ENCODE measurements at places on chromosomes 5 and 9.

DNA sequence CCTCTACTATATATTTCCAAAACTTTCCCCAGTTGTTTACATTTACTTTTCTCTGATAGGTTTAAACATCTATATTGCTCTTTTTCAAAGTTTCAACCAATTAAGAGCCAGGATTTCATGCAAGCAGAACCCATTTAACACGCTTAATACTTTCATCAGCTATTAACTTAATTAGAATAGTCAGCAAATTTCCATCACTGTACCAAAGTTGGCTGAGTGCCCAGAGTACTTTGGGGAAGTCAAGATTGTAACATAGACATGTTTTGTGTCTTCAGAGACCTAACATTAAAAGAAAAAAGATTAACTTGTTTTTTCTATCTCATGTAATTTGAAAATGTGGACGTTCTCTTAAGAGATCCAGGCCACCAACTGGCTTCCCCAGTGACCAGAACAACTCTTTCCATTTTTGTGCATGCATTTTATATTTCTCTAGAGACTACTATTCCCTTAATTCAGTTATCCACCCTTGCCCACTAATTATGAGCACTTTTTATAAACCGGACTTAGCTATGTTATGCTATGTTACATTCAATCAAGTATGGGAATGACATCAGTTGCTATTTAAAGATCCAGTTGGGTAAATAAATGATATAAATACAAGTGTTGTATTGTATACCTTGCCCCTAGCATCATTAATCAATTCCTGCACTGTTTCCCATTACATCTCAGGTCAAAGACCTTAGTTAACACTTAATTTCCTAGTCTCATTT is 478.1 kb upstream of the NMUR2 start:
- no peak for DNase-seq

DNA sequence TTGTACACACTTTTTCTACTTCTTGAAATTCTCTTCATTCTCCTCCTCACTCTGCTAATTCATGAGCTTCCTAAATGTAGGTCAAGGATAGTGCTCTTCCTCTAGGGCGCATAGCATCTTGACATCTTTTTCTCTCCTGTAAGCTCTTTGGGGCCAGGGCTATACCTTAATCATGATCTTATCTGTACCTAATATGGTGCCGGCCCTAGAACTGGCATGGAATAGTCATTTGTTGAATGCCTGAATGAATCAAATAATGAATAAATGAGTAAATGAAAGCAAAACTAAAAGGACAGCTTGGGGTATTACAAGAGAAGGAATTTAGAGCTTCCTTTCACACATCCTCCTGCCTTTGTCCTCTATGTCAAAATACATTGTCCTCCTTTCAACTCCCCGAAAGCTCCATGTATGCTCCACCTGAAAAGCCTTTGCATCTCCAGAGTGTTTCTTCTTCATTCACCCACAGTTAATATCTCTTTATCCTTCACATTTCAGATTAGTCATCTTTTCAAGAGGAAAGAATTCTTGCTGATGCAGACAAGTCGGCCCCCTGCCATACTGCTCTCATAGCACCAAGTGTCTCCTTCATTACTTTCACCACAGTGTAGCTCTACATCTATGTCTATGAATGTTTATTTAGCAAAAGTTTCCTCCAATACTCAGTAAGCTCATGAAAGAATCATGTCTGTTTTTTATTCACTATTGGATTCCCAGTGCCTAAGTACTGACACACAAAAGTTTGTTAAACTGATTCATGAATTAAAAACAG is 16.4 kb upstream of the PPP2R2B start:
- no peak for DNase-seq

DNA sequence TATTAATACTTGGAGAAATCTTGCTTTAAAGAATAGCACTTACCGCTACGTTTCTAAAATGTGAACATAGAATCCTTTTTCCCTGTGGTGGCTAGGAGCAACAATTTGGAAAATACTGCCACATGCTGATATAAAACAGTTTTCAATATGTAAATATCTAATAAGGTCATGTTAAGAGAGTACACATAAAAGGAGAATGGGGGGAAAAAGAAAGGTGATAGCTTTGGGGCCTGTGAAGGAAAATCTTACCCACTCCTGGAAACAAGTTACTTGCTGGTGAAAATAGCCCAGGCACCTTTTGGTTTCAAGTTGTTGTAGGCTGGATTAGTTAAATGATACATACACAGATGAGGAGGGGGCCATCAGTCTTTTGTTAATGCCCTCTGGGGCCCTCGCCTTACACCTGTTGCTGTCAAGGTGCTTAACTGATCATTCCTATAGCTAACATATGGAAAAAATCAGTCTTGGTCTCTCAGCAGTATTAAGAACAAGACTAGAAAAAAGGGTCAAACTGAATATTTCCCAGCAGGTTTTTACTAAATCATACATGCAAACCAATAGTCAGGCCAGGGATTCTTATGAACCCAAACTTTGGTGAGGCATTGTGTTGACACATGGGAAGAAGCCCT is 24.1 kb downstream of the FYB1 start:
- no peak for DNase-seq

- DNase-seq, result no peak
Observed at GRCh38 chr5:2205185-2205585, 322.5 kb upstream of the IRX4 start.

GRCh38 chr9:99066571-99066970 is 38.3 kb upstream of the TGFBR1 start:
- DNase-seq, result no peak

DNA sequence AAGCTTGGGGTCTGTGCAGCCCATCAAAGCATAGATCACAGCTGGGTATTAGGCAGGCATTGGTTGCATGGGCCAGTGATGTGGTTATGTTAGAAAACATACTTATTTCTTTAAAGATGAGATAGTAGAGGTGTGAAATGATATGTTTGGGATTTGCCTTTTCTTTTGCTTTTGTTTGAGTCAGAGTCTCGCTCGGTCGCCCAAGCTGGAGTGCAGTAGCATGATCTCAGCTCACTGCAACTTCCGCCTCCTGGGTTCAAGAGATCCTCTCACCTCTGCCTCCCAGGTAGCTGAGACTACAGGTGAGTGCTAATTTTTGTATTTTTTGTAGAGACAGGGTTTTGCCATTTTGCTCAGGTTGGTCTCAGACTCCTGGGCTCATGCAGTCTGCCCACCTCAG is 84.8 kb downstream of the PDE6A start:
- DNase-seq, result no peak

GRCh38 chr5:107451028-107451427 is 219.7 kb downstream of the EFNA5 start:
- DNase-seq, result no peak

DNA sequence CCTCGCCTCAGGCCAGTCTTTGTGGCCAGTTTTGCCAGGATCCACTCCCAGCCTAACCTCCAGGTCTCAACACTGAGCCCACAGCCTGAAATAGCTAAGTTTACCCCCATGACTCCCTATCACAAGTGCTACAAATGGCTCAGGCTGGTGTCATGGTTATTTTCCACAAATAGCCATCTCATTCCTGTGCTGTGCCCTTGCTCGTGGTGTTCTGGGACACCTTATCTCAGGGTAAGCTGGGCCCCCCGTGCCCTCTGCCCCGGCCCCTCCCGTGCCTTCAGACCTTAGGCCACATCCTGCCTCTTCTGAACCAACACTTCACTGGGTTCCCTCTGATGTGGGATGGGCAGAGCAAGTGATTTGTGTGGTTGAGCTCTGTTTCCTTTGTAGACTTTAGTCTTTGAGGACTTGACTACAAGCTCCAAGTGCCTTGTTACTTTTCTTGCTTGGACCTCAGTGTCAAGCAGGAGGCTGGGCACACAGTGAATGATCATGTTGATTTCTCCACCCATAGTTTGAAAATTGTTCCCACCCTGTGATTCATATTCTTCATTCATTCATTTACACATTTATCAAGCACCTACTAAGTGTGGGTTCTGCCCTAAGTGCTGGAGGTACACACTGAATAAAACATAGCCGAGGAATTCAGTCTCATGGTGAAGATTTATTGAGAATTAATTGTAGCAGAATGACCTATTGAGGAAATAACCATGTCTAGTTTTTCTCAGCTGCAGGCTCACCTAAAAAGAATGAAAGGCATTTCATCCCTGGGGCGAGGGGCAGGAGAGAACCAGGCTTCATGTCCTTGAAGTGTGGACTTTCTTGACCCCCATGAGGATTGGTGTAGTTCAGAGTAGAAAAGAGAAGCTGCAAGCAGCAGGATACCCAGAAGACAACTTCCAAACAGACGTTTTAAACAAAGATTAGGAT is 84.5 kb upstream of the CTNNA1 start:
- no peak for DNase-seq

GRCh38 chr5:129569295-129569694 is 109.2 kb downstream of the ADAMTS19 start:
- no peak for DNase-seq

- no peak for DNase-seq
Observed at GRCh38 chr5:136021016-136021405, 7.8 kb upstream of the TGFBI start.

DNA sequence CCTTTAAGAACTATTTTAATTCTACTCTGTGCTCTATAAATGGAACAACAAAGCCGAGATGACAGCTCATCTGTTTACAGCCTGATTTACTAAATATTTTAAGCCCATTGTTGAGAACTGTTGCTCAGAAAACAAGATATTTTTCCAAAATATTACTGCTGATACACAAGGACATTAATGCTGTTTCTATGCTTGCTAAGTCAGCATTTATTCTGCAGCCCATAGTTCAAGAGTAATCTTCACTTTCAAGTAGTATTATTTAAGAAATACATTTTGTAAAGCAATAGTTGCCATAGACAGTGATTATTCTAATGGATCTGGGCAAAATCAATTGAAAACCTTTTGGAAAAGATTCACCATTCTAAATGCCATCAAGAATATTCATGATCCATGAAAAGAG is 208.3 kb downstream of the CDH12 start:
- DNase-seq, result no peak

- no peak for DNase-seq
Observed at GRCh38 chr9:88828492-88828974, 162.7 kb upstream of the S1PR3 start.

DNA sequence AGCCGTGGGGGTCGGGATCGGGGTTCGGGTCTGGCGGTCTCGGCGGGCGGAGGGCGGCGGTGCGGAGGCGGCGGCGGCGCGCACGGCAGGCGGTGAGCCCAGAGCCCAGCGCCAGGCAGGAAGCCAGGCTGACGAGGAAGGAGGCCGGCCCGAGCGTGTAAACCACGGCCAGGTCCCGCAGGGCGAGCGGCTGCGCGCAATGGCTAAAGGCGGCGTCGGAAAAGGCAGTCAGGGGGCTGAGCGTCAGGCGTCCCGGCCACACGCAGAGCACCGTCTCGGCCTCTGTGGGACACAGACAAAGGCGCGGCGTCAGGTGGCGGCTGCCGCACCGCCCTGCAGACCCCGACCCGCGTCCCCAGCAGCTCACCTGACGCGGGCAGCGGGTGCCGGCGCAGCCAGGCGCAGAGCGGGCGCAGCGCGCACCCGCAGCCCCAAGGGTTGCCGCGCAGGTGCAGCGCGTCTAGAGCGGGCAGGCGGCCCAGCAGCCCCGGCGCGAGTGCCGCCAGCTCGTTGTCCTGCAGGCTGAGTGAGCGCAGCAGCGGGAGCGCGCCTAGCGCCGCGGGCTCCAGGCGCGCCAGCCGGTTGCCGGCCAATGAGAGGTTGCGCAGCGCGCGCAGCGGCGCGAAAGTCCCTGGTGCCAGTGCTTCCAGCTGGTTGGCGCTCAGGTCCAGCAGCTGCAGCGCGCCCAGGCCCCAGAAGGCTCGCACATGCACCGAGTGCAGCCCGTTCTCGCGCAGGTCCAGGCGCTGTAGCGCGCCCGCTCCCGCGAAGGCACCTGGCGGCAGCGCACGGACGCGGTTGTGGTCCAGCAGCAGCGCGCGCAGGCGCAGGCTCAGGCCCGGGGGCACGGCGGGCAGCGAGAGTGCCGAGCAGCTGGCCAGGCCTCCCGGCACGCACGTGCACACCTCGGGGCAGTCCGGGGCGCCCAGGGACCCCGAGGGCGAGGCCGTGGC is 671 bp downstream of the LRRC26 start:
- DNase-seq, result peak; percentile 87

DNA sequence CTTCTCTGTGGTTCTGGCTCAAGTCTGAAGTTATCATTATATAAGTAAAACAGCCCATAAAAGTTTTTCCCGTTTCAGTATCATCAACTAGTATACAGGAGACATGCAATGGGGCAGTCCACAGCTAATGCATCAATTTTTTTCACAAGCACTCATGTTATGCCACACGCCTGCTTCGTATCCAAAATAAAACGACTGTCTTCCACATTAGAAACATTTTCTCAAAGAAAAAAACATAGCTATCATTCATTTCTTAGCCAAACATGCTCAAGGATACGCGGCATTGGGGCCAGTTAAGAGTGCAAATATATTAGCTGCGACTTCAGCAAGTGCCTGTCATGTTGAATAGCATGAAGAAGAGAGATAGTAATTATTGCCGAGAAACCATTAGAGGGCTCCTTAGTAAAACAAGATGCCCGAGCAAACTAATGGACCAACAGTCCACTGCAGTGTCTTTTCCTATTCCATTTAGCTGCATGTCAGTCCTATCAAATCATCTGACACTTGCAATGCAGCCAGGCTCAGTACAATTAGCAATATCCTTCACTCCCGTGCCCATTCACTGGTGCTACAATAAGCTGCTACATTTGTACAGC is 68.5 kb downstream of the BNC2 start:
- no peak for DNase-seq

DNA sequence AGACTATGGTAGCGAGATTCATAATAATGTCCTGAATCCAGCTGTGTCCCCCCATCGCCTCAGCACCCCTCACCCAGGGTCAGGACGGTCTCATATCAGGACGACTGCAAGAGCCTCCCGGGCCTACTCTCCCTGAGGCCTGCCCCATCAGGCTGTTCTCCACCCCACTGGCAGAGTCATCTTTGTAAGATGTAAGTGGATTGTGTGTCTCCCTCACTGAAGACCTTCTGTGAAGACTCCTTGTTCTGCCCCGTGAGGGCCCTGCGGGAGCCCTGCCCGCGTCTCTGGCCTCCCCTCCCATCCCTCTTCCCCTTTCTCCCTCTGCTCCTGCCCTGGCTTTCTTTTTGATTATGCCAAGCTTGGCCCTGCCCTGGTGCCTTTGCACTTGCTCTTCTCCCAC is 43.9 kb upstream of the SAP30L start:
- DNase-seq, result no peak

DNA sequence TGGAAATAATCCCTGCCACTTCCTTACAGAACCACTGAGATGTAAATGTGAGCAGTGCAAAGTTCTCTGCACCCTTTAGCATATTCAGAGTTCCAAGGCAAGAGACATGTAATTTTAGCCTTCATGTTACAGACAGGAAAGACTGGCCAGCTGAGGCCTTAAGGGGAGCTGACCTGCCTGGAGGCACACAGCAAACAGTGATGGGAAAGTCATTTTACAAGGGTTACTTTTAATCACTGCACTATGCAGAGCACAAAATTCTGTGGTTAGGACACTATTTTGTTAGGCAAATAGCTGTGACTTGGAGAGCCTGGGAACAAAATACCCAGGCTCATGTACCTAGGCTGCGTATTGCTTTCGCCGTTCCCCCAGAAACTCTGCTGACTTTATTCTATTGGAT is 30.2 kb upstream of the TNIP1 start:
- DNase-seq, result no peak

Data from GM13977 (cell line).